ENCODE measurements at places on chromosomes 6 and 20. TPM values are rescaled to one million over a fixed set of nuclear protein-coding genes. Genes with fewer than 3 reads are reported as not detected.

Gene RUNX2
- 6.3 TPM for total RNA-seq

Gene TJAP1
- total RNA-seq, result 21.8 TPM

Gene NSFL1C
- total RNA-seq, result 25.4 TPM

Gene CTCFL
- total RNA-seq, result 0.23 TPM

Gene LY6G5C
- total RNA-seq, result not detected

Gene MYO6
- 6.4 TPM for total RNA-seq

Gene KCNG1
- total RNA-seq, result 28.1 TPM

Gene MUC21
- not detected for total RNA-seq

Gene SIRPD
- not detected for total RNA-seq

Data from pericardium fibroblast (primary cell).